HL-60 (cell line): ENCODE measurements at places on chromosomes 6 and 20.

GRCh38 chr20:14848806-14849205 lies 511.4 kb upstream of the FLRT3 start:
- no peak for DNase-seq

GRCh38 chr6:88808381-88808780 lies 155.0 kb downstream of the RNGTT start:
- DNase-seq, result no peak

DNA sequence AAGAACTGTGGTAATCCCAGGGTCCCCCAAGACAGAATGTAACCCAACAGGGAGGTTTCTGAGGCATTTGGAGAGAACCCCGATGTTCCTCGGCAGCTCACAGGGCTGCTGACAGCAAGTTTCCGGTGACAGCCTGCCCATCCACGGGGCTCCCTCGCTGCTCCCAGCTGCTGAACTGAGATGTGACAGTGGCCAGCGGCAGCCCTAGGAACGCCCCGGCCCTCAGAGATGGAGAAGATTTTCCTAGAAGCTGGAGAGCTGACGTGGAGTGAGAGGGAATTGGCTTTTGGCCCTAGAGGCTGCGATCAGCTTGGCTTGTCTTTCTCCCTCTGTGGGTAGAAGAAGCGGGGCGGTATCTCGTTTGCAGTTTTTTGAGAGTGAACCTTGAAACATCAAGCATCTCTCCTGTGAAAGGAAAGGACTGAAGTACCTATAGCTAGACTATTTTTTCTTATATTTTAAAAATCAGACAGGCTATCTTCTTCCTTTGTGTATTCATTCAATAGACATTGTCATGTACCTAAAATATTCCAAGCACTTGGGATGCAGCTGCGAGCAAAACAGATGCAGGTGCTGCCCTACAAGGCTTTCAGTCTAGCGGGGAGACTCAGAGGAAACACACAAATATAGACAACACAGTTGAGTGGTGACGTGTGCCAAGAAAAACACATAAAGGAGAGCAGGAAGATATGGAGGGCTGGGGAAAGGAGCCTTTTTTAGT lies 28.4 kb upstream of the NFATC2 start:
- DNase-seq, result no peak

- no peak for DNase-seq
Measured at GRCh38 chr6:117399924-117400323, 25.8 kb downstream of the ROS1 start.

DNA sequence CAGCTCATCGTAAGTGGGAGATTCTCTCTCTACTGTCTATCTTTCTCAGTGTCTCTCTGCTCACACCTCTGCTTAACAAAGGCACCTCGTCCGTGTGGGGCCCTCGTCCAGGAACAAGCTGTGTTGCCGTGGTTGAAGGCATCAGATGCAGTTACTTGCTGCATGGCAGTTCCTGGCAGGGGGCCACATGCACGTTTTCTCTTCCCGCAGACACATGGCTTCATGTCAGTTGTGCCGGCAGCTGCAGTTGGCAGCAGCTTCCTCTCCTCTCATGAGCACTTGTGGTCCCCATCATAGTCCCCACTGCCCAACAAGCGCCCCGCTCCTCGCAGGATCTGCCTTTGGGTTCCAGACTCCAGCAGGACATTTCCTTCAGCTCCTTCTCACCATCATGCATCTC lies 7.1 kb upstream of the AFDN start:
- DNase-seq, result no peak
